Activated T-helper 2 cell treated with anti-CD3 and anti-CD28 coated beads, Interferon-gamma antibody, Interleukin-2, Interleukin-4, amounts not matched to agents 10 μg/mL and 5 μg/mL and 100 μg/mL, durations not matched to agents 14 hours and 24 hours and 36 hours (primary cell): ENCODE measurements at places on chromosomes 1 and 21. TPM values are rescaled to one million over a fixed set of nuclear protein-coding genes. Genes with fewer than 3 reads are reported as not detected.

- no peak for DNase-seq
- peaks cover 56% of the 10 kb centered on the region for H3K27me3 ChIP-seq
- no peak within 1 kb of the TSS for H3K27ac ChIP-seq
- no peak within 1 kb of the TSS for H3K4me3 ChIP-seq
- H3K36me3 ChIP-seq: no peaks in the 10 kb centered on the region
Measured at GRCh38 chr1:23217421-23218115, at the start of gene HTR1D. Gene HTR1D, minus strand, starts transcription at chr1:23217502. Its CDS starts 23,283 bp downstream, at chr1:23194219.

OR2L8 gene
- total RNA-seq: 0.21 TPM in 2 replicates

DNA sequence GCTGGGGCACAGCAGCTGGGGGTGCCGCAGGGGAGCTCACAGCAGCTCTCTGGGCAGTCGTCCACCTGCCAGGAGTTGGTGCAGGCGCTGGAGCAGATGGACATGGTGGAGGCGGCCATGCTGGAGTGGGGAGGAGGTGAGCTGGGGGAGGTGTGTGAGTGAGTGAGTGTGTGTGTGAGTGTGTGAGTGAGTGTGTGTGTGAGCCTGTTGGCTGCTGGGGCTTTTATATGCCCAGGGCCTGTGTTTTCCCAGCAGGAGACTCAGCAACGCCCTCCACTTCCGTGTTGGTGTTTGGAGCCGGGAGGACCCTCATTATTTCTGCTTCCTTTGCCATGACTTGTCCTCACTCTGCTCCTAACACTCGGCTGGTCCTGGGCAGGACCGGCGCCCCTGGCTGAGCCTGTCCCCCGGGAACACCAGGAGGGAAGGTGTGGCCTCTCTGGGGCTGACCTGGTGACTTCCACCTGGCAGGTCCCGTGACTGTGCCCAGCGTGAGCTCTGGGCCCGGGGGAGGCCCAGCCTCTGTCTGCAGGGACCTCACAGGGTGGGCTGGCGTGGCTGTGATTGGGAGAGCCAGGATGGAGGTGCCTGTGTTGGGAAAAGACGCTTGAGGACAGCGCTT is at the start of gene KRTAP10-2:
TSS of gene KRTAP10-2 (minus strand) at position 166 of the 622 bp plus-strand sequence. CDS start at position 119, 47 bp downstream.
- no peak for DNase-seq
- no peak within 1 kb of the TSS for H3K4me3 ChIP-seq
- no peak within 1 kb of the TSS for H3K27ac ChIP-seq
- peaks cover 3% of the 10 kb centered on the region for H3K27me3 ChIP-seq
- peaks cover 10% of the 10 kb centered on the region for H3K4me1 ChIP-seq

- DNase-seq: no peak
- H3K4me3 ChIP-seq: no peak overlapping the region
- peaks cover 6% of the 10 kb centered on the region for H3K4me1 ChIP-seq
Measured at GRCh38 chr21:36466061-36466511, 13.8 kb downstream of the CLDN14 start.

DNA sequence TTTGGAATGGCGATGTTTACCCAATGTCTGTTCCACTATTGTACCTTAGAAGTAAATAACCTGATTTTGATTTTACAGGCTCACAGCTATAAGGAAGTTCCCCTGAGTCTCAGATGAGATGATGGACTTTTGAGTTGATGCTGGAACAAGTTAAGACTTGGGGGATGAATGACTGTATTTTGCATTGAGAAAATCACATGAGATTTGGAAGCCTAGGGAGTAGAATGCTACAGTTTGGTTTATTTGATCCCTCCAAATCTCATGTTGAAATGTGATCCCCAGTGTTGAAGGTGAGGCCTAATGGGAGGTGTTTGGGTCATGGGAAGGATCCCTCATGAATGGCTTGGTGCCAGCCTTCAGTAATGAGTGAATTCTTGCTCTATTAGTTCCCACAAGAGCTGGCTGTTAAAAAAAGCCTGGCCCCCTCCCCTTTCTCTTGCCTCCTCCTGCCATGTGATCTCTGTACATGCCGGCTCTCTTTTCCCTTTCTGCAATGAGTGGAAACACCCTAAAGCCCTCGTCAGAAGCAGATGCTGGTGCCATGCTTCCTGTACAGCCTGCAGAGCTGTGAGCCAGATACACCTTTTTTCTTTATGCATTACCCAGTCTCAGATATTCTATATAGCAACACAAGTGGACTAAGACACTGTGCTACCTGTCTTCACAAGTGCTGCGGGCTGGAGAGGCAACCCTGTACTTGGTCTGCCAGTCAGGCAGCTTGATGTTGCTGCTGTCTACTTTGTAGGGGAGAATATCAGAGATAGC is 77.0 kb upstream of the TLR5 start:
- no peaks in the 10 kb centered on the region for H3K27me3 ChIP-seq
- no peak overlapping the region for H3K4me3 ChIP-seq
- no peak for DNase-seq
- no peak overlapping the region for H3K27ac ChIP-seq
- peaks cover 7% of the 10 kb centered on the region for H3K36me3 ChIP-seq

GRCh38 chr1:243266231-243266630 is 10.4 kb downstream of the SDCCAG8 start:
- H3K27me3 ChIP-seq: no peaks in the 10 kb centered on the region
- peaks cover 8% of the 10 kb centered on the region for H3K4me1 ChIP-seq
- no peak overlapping the region for H3K4me3 ChIP-seq
- no peak for DNase-seq
- peaks cover 8% of the 10 kb centered on the region for H3K36me3 ChIP-seq

GRCh38 chr1:10890491-10891071 is 94.1 kb upstream of the CASZ1 start:
- H3K27me3 ChIP-seq: peaks cover 52% of the 10 kb centered on the region
- no peaks in the 10 kb centered on the region for H3K36me3 ChIP-seq
- no peak overlapping the region for H3K27ac ChIP-seq
- H3K4me1 ChIP-seq: no peaks in the 10 kb centered on the region

DNA sequence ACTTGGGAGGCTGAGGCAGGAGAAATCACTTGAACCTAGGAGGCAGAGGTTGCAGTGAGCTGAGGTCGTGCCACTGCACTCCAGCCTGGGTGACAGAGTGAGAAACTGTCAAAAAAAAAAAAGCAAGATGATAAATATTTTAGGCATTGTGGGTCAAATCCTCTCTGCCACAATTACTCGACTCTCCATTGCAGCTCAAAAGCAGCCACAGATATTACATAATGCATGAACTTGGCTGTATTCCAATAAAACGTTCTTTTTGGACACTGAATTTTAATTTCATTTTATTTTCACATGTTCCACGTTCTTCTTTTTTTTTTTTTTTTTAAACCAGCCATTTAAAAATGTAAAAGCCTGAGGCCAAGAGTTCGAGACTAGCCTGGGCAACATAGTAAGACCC is 69.4 kb downstream of the TCP10L start:
- no peaks in the 10 kb centered on the region for H3K4me1 ChIP-seq
- DNase-seq: no peak
- no peak overlapping the region for H3K27ac ChIP-seq
- no peak overlapping the region for H3K4me3 ChIP-seq

DNA sequence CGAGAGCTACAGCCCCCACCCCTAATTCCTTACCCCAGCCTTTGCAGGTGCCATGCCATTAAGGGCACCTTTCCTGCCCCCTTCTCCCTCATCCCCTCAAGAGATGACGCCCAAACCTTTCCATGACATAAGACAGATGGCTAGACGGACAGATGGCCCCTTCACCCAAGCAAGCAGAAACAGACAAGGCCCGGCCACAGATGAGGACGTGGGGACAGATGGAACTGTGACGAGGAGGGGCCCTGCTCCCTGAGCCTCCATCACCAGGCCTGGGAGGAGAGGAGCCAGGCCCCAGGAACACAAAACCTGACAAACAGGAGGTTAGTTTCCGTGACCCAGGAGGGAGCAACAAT is 24.7 kb upstream of the PEF1 start:
- H3K27ac ChIP-seq: no peak overlapping the region
- DNase-seq: no peak
- H3K4me3 ChIP-seq: no peak overlapping the region

MRPL39 gene
- total RNA-seq: 53.1 and 54.4 TPM in 2 replicates

GPBP1L1 gene
- total RNA-seq: 100 and 103 TPM in 2 replicates

LCK gene
- total RNA-seq: 221 and 232 TPM in 2 replicates

SPRR3 gene
- not detected in 2 replicates for total RNA-seq

- H3K4me3 ChIP-seq: no peak overlapping the region
- no peaks in the 10 kb centered on the region for H3K4me1 ChIP-seq
- H3K36me3 ChIP-seq: no peaks in the 10 kb centered on the region
- no peak for DNase-seq
Measured at GRCh38 chr1:5161372-5161771, 507.0 kb downstream of the AJAP1 start.

RAB29 gene
- 26.2 and 26.7 TPM in 2 replicates for total RNA-seq

LIX1L gene
- total RNA-seq: 38.1 and 39.4 TPM in 2 replicates

LRRC71 gene
- not detected in 2 replicates for total RNA-seq

DNA sequence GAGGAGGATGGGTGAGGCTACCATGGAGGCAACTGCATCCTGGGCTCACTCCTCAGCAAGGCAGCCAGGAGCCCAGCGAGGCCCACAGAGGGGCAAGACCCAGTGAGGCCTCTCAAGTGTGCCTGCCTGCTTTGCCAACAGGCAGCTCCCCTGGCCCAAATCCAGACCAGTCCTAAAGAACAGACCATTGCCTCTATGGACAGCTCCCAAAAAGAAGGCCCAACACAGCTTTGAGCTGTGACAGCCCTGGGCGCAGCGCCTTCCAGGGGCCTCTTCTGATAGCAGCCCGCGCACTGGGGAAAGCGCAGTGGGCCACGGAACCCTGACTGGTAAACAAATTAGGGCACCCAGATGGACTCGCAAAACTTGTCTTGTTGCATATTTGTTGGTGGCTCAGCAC is 25.5 kb downstream of the C1orf198 start:
- no peak overlapping the region for H3K27ac ChIP-seq
- H3K4me3 ChIP-seq: no peak overlapping the region
- H3K4me1 ChIP-seq: no peaks in the 10 kb centered on the region

GRCh38 chr21:31887391-31887841 is 14.6 kb downstream of the HUNK start:
- H3K4me3 ChIP-seq: no peak overlapping the region
- no peak overlapping the region for H3K27ac ChIP-seq
- no peak for DNase-seq

- peaks cover 7% of the 10 kb centered on the region for H3K4me1 ChIP-seq
- H3K36me3 ChIP-seq: peaks cover 23% of the 10 kb centered on the region
- H3K27me3 ChIP-seq: peaks cover 2% of the 10 kb centered on the region
Measured at GRCh38 chr1:200640963-200641401, 20.4 kb upstream of the KIF14 start.

PTCH2 gene
- total RNA-seq: 0.59 and 0.74 TPM in 2 replicates

ETS2 gene
- total RNA-seq: 62.8 and 63.9 TPM in 2 replicates

SUSD4 gene
- total RNA-seq: 0.18 and 0.34 TPM in 2 replicates

PRAMEF14 gene
- not detected in 2 replicates for total RNA-seq

DNA sequence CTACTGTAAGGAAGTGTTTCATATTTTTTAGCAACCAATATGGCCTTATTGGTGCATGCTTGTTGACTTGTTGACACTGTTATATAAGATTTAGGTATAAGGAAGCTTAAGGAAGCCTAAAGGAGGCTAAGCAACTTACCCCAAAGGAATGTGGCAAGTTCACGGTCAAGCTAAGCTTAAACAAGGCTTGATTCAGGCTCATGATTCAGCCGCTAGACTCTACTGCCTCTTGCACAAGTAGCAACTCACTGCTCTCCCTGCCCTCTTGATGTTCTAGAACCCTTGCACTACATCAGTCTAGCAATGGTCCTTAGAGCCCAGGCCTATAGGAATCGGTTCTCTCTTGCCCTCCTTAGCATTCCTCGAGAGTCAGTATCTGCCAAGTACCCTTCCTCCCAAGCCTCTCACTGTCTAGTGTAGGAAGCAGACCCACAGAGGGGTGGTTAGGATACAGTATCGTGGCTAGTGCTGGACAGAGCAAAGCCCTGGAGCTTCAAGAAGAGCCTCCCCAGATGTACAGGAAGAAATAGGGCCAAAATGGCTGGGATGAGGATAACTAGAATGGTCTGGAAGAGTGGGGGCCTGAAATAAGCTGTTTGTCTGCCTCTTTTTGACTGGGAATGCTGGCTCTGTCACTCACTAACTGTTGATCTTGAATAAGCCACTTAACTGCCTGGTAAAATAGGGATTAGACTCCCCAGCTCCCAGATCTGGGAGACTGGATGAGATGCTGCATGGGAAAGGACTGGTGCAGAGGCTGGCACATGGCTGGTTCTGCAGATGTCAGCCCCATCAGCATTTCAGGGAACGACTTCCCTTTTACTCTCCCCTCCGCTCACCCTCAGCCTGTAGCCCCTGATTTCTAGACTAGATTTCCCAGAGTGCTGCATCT is 122.2 kb downstream of the NAV1 start:
- H3K27ac ChIP-seq: no peak overlapping the region
- DNase-seq: no peak
- no peak overlapping the region for H3K4me3 ChIP-seq
- H3K4me1 ChIP-seq: no peaks in the 10 kb centered on the region
- no peaks in the 10 kb centered on the region for H3K36me3 ChIP-seq

DNA sequence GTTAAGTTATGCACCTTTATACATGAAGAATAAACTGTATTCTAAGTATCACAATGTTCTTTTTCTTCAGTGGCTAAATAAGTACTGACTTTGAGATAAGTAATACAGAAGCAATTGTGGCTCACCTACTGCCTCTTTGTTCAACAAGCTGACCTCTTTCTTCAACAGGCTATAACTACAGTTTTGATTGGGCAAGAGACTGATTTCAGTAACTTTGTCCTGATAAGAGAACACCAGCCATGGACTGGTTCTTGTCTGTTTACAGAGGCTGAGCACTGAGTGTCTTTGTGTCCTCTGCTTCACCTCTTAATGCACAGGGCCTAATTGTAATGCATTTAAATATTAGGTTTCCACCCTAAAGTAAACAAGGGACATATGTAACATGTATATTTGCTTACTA is 34.6 kb upstream of the PDE4B start:
- H3K4me3 ChIP-seq: no peak overlapping the region
- peaks cover 13% of the 10 kb centered on the region for H3K27me3 ChIP-seq
- no peaks in the 10 kb centered on the region for H3K36me3 ChIP-seq
- H3K4me1 ChIP-seq: no peaks in the 10 kb centered on the region

DNA sequence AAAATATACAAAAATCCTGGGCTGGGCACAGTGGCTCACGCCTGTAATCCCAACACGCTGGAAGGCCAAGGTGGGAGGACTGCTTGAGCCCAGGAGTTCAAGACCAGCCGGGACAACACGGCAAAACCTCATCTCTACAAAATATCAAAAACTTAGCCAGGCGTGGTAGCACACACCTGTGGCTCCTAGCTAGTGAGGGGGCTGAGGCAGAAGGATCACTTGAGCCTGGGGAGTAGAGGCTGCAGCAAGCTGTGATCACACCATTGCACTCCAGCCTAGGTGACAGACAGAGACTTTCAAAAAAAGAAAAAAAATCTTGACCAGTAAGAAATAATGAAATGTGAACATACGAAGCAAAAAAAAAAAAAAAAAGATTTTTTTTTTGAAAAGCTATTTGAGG is 52.1 kb downstream of the ARID4B start:
- H3K27me3 ChIP-seq: no peaks in the 10 kb centered on the region
- peak overlapping the region; percentile 48 for H3K27ac ChIP-seq
- DNase-seq: no peak
- H3K4me1 ChIP-seq: peaks cover 38% of the 10 kb centered on the region
- no peak overlapping the region for H3K4me3 ChIP-seq
- peaks cover 3% of the 10 kb centered on the region for H3K36me3 ChIP-seq

GRCh38 chr1:91685994-91686393 is 185.3 kb downstream of the CDC7 start:
- no peak for DNase-seq
- peaks cover 36% of the 10 kb centered on the region for H3K4me1 ChIP-seq
- no peak overlapping the region for H3K4me3 ChIP-seq
- H3K27ac ChIP-seq: no peak overlapping the region
- H3K27me3 ChIP-seq: peaks cover 2% of the 10 kb centered on the region
- H3K36me3 ChIP-seq: peaks cover 45% of the 10 kb centered on the region

- H3K27ac ChIP-seq: no peak overlapping the region
- H3K4me3 ChIP-seq: no peak overlapping the region
- H3K27me3 ChIP-seq: no peaks in the 10 kb centered on the region
- no peaks in the 10 kb centered on the region for H3K36me3 ChIP-seq
- no peak for DNase-seq
Measured at GRCh38 chr1:87647430-87648177, 318.9 kb downstream of the LMO4 start.

LDLRAD2 gene
- not detected in 2 replicates for total RNA-seq
